Activated naive CD4-positive, alpha-beta T cell treated with anti-CD3 and anti-CD28 coated beads, Interleukin-2, amount 10 ng/mL, durations not matched to agents 7 days and 5 days (primary cell): ENCODE measurements at places on chromosomes 6 and 20.

- no peak for DNase-seq
Measured at GRCh38 chr20:38616457-38616856, 14.8 kb downstream of the ARHGAP40 start.

- no peak for DNase-seq
Measured at GRCh38 chr6:124901084-124901483, 61.2 kb upstream of the RNF217 start.

GRCh38 chr6:63352544-63353285 is 32.9 kb upstream of the LGSN start:
- DNase-seq, result no peak

DNA sequence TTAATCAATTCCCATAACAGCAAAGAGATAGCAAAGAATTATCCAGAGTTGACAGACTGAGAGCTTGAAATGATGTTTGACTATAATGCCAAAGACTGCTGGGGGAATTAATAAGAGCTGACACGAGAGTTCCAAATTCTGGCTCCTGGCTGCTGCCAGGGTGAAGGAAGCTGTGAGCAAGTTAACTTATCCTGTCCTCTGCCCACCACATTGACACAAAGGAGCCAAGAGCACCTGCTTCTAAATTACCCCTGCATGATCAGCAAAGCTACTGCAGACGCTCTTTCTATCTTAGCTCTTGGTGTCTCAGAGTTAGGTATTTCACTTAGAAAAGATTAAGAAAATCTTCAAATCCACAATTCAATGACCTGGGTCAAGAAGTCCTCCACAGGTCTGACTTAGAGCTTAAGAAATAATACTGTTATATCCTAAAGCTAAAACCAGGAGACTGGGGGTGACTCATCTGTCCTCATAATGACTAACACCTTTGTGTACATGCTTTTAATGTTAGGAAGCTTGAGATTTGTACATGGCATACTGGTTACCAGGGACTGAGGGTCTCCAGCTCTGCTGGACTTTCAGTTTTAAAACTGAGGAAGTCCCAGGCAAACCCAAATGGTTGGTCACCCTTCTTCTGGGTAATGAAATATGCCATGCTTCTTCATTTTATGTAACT is 13.2 kb upstream of the FRK start:
- DNase-seq, result no peak

DNA sequence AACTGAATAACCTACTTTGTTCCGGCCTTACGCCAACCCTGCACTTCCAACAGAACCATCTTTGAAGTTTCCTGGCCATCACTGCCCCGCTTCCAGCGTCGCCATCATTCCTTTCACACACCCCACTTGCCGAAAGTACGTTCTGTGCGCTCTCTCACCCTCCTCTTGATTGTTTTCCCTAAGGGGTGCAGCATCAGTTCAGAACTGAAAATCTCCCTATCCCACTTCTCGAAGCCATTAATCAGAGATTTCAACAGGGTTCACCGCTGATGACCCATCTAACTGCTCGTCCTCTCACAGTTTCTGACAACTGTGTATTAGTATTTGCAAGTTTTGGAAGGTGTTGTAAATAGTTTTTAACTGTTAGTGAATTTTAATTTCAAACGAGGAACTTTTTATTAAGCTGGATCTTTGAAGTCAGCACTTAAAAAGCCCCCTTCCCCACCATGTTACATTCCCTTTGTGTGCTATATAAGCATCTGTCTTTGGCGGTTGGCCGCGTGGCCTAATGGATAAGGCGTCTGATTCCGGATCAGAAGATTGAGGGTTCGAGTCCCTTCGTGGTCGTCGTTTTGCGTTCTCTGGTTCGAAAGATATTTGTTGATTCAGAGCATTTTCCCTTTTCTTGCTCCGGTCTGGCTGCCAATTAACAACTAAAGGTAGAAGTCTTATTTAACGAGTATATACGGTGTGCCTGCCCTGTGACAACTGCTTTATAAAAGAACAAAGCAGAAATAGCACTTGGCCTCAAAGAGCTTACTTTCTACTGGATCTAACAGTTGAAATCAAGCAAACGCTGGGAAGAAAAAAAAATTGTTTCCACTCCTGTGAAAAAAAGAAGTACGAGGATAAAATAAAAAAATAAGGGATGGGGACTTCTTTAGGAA is 42.6 kb downstream of the TRIM27 start:
- peak; percentile 54 for DNase-seq

GRCh38 chr6:2351807-2352431 is 106.5 kb upstream of the GMDS start:
- no peak for DNase-seq

DNA sequence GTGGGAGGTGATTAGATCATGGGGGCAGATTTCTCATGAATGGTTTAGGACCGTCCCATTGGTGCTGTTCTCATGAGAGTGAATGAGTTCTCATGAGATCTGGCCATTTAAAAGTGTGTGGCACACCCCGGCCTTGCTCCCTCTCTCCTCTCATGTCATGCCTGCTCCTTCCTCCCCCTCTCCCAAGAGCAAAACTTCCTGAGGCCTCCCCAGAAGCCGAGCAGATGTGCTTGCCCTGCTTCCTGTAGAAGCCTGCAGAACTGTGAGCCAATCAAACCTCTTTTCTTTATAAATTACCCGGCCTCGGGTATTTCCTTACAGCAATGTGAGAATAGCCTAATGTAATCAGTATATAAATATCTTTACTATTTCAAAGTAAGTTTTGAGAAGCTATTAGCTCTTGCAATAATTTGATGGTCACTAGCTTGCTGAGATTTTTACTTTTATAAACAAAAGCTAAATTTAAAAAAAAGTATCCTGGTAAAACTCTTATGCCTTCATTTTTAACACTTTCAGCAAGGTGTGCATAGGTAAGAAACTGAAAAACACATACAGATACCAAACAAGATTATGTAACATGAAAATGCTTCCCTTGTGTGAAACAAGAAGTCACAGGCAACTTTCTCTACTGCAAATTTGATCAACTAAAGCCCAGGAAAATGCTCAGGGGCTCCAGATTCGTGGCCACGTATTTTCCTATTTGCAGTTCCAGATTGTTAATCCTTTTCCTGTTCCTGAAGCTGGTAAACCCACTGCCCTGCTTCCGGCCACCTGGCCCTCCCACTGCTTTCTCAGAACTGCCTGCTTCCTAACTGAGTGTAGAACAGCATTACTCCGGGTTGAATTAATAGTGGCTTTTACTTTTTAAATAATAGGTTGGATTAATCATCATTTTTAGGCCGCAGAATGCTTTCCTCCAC is 395.1 kb upstream of the CNR1 start:
- no peak for DNase-seq

DNA sequence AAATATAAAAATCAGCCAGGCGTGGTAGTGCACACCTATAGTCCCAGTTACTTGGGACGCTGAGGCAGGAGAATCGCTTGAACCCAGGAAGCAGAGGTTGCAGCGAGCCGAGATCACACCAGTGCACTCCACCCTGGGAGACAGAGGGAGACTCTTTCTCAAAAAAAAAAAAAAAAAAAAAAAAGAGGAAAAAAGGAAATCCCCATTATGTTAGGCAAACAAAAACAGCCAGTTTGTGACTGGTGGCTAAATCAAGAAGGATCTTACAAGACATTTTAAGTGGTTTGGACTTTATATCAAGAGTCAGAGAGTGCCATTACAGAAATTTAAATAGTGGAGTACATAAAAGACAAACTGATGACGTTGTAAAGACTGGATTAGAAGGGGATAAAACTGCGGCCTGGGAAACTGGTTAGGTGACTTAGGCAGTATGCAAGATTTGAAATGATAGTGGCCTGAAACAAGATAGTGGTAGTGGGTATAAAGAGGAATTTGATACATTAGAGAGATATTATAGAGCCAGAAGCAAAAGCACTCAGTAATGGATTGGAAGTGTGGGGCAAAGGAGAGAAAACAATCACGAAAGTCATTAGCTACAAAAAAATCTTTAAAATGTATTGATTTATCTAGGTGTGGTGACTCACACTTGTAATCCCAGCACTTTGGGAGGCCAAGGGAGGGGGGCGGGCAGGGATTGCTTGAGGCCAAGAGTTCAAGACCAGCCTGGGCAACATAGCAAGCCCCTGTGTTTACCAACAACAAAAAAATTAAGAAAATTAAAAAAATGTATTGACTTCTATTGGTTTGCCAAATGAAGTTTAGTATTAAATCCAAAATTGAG is 1.7 kb upstream of the MYO6 start:
- DNase-seq, result no peak

GRCh38 chr6:16248271-16248853 is 10.0 kb downstream of the GMPR start:
- no peak for DNase-seq

DNA sequence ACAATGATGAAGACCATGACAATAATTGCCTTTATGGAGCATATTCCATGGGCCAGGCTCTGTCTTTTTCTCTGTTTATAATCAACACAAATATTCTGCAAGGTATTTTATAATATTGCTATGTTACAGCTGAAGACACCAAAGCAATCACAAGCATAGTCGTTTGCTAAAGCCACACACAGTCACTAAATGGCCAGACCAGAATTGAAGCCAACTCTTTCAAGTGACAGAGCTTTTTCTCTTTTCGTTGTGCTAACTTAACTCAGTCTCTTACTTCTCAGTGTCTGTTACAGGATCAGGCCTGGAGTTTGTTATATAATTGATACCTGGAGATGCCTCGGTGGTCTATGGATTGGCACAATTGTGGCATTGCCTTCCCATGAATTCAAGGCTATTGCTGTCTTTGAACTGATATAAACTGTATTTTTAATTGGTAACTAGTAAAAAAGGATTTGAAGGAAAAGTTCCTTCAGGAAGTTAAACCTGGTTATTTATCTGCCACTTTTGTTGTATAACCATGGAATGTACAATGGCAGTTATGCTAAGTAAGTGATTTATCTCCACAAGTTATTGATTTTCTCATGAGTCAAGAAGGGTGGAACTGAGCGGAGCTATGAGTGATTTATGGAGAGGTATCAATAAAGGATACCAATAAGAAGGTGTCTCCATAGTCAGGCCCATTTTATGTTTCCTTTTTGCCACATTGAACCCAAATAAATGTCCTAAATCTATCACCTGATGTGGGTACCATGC is 67.6 kb downstream of the PFDN4 start:
- DNase-seq, result no peak

DNA sequence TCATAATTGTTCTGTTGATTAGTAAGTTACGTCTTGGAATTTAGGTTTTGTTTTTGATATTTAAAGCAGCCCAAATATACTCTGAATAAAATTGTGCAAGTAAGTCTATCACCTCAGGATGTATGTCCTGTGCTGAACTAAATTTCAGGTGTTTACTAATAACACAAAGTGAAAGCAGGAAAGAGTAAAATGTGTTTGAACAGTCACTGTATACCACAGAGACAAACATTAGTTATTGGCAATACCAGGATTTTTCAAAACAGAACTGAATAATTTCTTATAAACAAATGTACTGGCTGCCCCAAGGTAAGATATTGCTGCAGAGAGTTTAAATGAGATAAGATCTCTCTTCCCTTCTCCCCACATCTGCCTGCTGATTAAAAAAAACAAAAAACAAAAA is 404.7 kb upstream of the RUNX2 start:
- DNase-seq, result no peak

GRCh38 chr6:91667596-91667995 is 1080.7 kb upstream of the MAP3K7 start:
- no peak for DNase-seq

DNA sequence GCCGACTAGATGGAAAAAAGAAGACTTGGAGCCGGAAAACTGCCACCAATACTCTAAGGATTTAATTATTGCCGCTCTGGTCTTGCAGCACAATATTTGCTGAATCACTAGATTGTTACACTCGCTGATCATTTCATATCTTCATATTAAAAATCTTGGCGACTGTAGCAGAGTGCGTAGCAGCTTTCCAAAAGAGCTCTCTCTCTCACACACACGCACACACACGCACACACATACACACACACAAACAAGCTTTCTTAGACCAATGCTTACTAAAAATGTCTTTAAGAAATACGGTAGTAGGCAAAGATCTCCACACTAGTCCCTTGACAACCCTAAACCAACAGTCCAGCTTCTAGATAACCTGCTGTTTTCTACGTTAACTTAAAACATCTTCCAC is 7.7 kb downstream of the GRIK2 start:
- DNase-seq, result no peak

DNA sequence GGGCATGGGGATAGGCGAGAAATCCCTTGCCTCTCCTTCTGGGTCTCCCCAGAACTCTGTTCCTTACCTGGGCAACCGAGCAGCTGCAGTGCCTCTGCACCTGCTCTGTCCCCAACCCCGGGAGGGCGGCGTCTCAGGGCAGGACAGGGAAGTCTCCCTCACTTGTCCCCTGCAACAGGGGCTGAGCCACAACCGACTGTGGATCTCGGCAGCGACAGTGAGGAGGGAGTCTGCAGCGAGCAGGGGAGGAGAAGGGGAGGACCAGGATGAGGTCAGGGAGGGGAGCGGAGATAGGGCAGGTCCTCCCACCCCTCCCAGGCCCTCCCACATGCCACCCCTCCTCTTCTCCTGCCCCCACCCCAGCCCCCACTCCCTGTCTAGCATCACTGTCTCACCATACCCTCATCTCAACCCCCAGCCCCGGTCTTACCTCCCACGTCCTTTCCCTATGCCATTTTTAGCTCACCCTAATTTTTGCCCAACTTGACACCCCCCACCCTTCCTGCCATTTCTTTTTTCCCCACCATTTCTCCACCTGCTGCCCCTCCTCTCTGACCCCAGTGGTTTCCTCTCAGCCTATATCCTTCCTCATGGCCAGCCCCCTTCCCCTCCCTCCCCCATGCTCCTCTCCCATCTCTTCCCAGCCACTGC is at the start of gene TNXB:
TNXB (minus strand) TSS at position 225 of the 651 bp plus-strand sequence. CDS start 11,140 bp downstream, outside the sequence.
- DNase-seq, result no peak

DNA sequence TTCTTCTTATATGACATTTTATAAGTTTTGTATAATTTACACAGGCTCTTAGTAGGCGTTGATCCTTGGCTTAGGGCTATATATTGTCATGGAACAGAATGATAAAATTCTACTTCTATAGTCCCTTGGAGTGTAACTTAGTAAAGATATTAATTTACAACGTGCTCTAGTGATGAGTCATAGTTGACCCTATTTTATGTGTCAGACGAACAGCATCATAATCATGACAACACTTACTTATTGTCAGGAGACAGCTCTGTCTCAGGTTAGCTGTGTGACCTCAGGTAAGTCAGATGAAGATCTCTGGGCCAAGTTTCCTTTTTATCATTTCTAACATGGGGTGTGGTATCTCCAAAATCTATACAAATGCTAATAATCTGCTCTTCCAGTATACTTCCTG is 473.5 kb downstream of the UTRN start:
- no peak for DNase-seq

DNA sequence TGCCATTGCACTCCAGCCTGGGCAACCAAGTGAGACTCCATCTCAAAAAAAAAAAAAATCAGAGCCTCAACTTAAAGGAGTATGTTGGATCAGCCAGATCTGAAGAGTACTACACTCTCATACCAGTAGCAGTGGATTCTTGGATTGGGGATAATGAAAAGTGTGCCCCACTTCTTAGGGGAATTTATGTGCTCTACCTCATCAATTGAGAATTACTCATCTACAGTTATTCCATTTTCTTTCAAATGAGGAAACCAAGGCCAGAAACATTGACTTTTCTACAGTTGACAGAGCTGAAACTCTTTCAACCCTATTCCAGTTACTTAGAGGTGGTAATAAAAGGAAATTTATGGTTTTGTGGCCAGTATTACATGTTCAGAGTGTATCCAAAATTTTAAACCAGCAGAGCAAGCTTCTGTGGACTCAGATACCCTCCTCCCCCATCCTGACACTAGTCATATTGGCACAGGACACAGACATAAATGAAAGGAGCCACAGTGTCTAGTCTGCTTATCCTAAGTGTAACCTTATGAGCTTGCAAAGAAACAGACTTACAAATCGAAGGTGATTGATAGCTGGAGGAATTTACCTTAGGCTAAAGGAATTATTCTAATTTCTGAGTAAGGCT is 51.2 kb downstream of the ORC3 start:
- no peak for DNase-seq

GRCh38 chr20:50919567-50919966 is 11.7 kb downstream of the ADNP start:
- DNase-seq, result no peak
